Stimulated activated CD4-positive, alpha-beta T cell treated with anti-CD3 and anti-CD28 coated beads, Interleukin-1b, Interleukin-23, amount 100 ng/mL, for 1 hour (primary cell): ENCODE measurements at places on chromosomes 16 and 17.

- no peak for DNase-seq
Measured at GRCh38 chr17:81129289-81129688, 36.0 kb upstream of the PVALEF start.

DNA sequence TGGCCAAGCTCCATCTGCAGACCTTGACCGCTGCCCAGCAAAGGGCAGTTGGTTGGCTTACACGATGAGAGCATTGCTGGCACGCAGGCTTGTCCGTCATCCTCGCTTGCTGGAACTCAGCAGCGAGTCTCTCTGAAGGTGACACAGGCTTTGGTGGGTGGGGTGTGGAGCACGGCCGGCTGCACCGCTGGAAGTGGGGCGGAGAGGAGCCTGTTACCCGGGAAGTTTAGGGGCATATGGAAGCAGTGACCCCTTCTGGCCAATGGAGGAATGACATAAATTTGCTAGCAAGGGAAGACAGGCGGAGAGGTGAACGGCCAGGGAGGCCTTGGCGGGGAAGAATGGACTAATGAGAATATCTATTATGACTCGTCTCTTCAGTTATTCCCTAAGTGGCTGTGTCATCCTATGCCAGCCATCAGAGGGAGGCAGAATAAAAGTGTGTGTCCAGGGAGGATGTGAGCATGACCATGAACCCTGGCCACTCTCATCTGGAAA lies 65.9 kb upstream of the SDK2 start:
- DNase-seq = peak; percentile 42

DNA sequence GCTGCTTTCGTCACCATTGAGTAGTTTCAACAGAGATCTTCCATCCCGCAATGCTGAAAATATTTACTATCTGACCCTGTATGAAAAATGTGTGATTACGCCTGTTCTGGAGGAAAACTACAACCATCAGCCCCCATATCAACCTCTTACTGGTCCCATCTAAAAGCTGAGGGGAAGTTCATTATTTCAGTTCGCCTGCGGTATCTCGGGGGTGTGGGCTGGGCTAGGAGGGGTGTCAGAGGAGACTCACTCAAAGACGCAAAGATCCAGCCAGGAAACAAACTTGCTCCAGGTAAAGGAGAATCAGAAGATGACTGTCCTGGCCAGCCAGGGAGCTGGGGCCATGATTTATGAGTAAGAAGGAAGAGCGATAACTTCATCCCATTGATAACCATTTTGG lies 13.7 kb downstream of the CACNG1 start:
- no peak for DNase-seq

DNA sequence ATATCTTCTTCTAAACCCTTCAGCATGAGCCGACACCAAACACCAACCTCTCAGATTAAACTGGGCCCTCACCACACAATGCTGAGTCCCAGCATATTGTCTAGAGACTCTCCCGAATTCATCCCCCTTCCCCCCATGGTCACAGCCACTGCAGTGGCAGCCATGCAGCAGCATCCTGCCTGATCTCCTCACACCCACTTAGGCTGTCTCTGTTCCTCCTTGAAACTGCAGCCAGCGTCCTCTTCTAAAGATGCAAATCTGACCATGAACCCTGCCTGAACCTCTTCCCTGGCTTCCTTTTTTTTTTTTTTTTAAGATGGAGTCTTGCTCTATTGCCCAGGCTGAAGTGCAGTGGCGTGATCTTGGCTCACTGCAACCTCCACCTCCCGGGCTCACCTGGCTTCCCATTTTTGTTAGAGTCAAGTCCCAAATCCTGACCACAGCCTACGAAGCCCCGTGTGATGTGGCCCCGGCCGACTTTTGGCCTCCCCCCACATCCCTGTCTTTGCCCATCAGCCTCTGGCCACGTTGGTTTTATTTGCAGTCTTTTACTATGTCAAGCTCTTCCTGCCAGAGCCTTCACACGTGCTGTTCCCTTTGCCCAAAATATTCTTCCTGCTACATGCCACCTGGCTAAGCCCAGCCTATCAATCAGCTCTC lies 2.8 kb downstream of the FA2H start:
- no peak for DNase-seq

- no peak for DNase-seq
Measured at GRCh38 chr16:3511286-3512180, 10.7 kb downstream of the CLUAP1 start.

DNA sequence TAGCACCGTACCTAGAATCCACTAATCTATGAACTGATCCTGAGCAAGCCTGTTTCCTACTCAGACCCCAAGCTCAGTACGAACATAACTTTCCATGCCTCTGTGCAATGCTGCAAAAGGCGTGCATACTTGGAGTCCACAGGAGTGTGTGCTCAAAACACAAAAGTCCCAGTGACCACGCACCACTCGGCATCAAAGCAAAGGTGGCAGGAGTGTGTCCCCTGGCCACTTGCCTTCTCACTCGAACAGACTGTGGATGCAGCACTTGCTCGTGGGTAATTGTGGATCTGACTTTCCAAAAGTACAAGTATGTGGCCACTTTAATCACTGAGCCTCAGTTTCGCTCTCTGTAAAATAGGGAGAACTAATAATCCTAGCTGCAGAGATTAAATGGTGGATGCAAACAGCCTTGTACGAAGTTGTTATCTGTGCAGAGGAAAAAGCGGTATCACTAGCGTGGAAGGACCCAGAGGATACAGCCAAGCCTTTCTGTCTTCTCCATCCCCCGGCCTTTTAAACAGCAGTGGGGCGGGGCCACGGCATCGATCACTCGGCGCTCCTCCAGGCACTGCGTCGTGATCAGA lies 311 bp upstream of the KDM8 start:
- peak; percentile 73 for DNase-seq

- DNase-seq = no peak
Measured at GRCh38 chr17:31273516-31273915, 23.5 kb downstream of the OMG start.

- DNase-seq = no peak
Measured at GRCh38 chr17:79079421-79080200, 5.0 kb downstream of the ENGASE start.

GRCh38 chr16:11596572-11597226 lies 10.0 kb upstream of the LITAF start:
- no peak for DNase-seq

- no peak for DNase-seq
Measured at GRCh38 chr16:46618516-46618915, 2.7 kb downstream of the SHCBP1 start.

- no peak for DNase-seq
Measured at GRCh38 chr17:80446645-80447405, 29.6 kb downstream of the NPTX1 start.

- DNase-seq = no peak
Measured at GRCh38 chr17:896953-897661, 82.5 kb downstream of the NXN start.

DNA sequence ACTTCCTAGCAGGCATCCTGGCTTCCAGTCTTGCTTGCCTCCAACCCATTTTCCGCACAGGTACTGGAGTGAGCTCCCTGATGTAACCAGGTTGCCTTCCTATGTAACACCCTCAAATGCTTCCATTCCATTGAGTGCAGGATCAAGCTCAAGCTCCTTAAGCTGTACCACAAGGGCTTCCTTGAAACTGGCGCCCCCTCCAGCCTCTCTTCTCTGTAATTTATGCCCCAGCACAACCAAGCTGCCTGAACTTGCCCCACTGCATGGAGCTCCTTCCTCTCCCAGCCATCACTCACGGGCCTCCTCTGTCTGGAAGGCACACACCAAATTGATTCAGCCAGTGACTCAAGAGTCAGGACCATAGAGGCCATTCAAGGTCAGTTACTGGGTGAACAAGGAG lies 234.8 kb upstream of the RPL38 start:
- DNase-seq = no peak

DNA sequence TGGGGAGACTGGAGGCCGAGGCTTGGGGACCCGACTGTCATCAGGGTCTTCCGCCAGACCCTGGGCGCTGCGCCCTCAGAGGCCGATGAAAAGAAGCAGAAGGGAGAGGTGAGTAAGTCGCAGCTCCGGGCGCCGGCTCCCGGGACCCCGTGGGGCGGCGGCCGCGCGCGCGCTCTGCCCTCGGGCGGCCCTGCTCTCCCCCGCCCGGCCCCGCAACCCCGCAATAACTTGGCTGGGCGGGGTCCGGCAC lies 392 bp upstream of the ABHD15 start:
- no peak for DNase-seq

GRCh38 chr17:18920911-18921441 lies 31.0 kb upstream of the SLC5A10 start:
- DNase-seq = no peak

DNA sequence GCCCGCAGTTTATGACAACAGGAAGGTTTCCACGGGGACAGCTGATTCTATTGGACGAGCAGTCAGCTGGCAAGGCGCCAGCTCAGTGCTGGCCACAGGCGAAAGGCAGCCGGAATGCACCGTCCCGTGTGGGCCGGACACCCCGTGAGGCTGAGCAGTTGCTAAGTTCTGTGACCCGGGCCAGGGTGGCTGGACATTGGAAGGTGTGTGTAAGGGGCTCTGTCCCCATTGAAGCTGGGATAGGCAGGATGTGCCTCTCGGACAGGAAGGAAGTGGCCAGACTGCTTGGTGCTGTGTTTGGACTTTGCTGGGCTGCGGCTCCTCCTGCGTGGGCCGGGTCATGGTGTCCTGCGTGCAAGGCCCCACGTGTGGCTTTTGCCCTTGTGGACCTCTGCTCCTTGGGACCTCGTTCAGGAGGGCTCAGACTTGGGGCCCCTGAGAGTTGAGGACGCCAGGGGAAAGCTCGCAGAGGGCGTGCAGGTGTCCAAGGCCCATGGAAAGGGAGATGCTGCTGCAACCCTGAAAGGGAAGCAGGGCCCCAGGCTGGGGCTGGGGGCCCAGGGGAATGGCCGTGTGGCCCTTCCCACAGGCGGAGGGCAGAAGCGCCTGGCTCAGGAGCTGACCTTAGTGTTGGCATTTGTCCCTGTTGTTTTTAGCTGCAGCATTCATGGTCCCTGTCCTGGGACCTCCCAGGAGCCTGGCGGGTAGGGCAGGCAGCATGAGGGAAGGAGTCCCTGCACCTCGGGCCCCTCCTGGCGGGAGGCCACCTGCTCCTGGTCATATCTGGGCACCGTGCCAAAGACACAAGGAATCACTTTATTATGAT lies 10.0 kb downstream of the BAIAP2 start:
- no peak for DNase-seq

DNA sequence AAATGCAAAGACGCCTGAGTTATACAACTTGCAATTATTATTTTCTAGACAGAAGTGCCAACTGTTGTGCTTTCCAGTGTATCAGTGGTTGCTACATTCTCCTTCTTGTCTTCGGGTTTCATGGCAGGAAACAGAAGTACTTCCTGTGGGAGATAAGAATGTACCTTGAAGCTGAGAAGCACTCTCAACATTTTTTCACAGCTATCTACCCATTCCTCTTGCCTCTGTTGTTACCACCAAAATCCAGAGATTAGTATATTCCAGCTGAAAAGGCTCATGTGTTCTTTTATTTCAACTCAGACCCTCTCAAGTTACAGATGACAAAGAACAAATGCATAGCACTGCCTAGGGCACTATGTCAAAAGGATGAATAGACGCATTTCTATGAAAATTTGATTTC lies 4.8 kb upstream of the ADAT1 start:
- no peak for DNase-seq

GRCh38 chr16:4257646-4258556 lies 14.9 kb downstream of the TFAP4 start:
- DNase-seq = no peak

- DNase-seq = no peak
Measured at GRCh38 chr17:12136646-12137045, 116.0 kb downstream of the MAP2K4 start.

DNA sequence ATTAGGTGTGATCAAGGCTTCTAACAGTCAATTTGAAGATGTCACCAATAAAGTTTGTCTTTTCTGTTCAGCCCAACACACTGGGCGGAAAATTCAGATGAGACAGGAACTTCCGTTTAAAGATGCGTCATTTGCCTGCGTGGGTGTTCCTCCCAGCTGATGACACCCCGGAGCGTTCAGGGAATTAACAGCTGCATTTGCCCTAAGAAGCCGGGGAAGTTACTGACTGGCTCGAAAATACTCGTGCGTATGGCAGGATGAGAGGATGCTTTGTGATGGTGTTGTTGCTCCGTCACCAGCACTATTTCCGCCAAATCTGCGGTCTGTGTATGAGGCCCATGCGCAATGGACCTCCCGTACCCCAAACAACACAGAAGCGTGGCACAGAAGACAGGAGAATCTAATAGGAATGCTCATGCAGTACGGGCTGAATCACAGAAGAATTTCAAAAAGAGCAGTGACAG lies 11.9 kb upstream of the PVALEF start:
- no peak for DNase-seq

GRCh38 chr17:65185668-65186382 lies 48.7 kb downstream of the RGS9 start:
- DNase-seq = no peak

DNA sequence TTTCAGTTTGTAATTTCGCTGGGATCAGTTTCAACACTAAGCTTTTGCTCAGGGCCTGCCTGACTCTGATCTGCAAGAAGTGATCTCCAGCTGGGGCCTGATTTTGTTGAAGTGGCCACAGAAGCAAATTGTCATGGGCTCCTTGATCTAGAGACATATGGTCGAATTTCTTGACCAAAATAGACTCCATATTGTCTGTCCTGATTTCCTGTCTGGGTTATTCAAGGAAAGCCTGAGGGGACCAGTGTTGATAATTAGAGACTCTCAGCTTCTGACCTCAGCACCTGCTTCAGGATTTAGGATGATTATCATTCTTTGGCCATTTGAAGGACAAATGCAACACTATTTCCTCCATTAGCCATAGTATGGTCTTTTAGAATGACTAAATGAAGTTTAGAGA lies 48.9 kb upstream of the MSI2 start:
- DNase-seq = no peak

GRCh38 chr17:79212149-79213087 lies 137.8 kb downstream of the ENGASE start:
- no peak for DNase-seq

DNA sequence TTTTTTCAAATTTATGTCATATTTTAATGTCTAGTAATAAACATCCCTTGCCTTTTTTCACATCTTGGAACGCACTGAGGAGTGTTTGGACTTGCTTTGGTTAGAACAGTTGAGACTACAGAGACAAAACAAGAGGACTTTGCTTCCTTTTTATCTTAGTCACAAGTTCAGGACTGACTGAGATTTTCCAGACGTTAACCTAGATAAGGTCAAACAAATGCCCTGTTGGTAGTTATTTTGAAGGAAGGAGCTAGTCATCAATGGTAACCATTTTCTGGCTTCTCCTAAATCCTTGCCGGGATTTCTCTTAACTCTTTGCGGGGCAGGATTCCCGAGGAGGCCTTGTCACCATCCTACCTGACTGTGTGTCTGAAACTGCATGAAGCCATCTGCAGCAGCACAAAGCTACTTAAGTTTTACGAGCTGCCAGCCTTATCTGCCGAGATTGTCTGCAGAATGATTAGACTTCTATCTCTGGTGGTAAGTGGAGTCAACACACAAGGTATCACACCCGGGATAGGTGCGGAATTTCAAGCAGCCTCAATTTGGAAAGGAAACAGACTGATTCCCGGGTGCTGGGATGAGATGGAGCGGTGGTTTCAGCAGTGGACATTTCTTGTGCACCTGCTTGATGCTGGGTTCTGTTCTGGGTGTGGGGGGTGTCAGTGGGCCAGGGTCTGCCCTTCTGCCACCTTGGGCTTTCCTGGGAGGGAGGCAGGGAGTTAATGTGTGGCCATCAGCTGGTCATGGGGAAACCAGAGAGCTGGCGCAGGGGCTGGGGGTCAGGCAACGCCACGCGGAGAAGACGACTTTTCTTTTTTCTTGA lies 48.3 kb downstream of the RNF213 start:
- no peak for DNase-seq

GRCh38 chr16:830871-831570 lies 30.5 kb upstream of the GNG13 start:
- no peak for DNase-seq
